ENCODE measurements at places on chromosomes 4 and X.

GRCh38 chr4:48315728-48316630 lies 25.4 kb upstream of the SLAIN2 start:
- peak; percentile 34 for DNase-seq

GRCh38 chr4:173543266-173543665 lies 13.2 kb upstream of the HAND2 start:
- no peak for DNase-seq

DNA sequence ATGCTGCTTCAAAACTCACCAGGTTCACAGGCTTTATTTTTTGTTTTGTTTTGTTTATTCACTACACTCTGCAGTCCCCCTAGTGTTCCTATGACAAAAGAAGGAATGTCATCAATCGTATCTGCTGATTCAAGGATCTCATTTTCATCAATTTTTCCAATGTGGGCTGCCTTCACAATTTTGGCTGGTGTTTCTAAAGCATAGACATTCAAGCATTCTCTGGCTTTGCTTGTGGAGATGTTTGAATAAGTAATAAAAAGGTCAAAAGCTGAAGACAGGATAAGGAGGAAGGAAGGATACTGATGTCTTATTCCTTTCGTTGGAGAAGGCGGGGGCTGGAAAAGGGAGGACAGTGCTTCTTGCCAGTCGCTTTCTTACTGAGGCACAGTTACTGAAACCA lies 12.2 kb upstream of the KCNIP4 start:
- no peak for DNase-seq

DNA sequence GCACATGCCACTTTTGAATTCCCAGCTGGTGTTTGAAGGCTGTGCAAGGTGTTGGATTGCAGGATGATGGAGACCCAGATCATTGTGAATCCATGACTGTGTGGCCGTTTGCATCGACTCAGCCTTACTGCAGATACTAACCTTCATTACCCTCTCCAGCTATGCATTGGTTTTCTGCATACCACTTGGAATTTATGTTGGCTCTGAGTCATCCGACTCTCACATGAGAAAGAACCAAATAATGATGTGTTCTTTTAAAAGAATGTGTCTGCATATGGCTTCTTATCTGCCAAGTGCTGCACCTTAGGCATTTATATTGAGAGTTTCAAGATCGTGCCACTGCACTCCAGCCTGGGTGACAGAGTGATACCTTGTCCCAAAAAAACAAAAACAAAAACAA lies 106.7 kb upstream of the PRKX start:
- DNase-seq, result peak; percentile 50

DNA sequence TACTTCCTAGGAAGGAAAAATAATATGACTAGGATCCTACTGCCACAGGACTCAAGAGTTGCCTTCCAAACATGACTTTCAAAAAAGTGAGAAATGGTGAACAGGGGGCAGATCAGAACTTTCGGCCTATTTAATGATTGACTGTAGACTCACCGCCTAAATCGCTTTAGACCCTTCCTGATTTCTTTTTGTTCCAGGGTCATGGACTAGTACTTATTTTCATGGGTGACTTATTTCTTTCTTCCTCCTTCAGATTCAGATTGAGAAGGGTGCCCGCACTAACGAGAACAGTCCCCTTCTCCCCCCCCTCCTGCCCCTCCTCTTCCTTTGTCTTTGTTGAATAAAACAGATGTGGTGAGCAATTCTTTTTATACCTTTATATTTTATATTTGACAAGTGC lies 48.0 kb upstream of the KLHL8 start:
- DNase-seq, result no peak

GRCh38 chr4:74608151-74608949 lies 163.4 kb downstream of the AREG start:
- no peak for DNase-seq

DNA sequence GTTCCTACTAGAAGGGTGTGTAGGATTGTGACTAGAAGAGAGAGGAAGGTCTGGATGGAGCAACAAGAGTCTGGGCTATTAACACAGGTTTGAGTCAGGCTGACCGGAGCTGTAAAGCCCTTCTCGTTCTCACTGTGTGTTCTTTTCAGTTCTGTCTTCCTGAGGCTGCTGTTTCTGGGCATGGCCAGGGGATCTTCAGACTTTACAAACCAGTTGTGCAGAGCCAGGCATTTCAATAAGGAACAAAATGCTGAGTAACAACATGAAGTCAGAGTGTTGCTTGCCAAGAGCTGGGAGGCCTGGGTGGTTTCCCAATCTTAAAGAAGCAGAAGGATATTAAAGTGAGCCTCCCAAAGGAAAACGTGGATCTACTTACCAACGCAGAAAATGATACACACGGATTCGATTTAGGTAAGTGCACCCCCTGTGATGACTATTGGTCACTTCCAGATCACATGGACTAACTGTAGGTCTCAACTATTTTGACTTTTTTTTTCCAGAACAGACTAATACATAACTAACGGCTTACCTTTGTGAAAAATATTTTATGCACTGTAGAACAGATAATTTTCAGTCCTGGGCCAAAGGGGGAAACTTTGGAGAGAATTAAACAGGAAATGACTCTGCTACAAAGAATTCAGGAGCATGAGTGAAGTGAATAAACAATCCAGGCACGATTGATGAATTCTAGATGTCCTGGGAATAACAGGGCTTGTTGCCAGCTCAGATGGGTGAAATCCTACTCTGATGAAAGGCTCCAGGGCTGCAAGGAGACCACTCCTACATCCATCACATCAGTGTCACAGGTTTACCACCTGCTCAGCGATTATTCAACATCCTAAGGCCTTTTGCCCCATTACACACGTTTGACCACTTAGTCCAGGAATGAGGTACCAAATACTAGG lies 94.5 kb downstream of the ANXA3 start:
- DNase-seq, result peak; percentile 40

GRCh38 chr4:153154007-153154975 lies 50.0 kb upstream of the TRIM2 start:
- DNase-seq, result peak; percentile 37

- no peak for DNase-seq
These were observed 3.7 kb upstream of the RHOH start for GRCh38 chr4:40193016-40193571.

- DNase-seq, result no peak
These were observed 247.7 kb downstream of the RAB28 start for GRCh38 chr4:13236485-13236884.

DNA sequence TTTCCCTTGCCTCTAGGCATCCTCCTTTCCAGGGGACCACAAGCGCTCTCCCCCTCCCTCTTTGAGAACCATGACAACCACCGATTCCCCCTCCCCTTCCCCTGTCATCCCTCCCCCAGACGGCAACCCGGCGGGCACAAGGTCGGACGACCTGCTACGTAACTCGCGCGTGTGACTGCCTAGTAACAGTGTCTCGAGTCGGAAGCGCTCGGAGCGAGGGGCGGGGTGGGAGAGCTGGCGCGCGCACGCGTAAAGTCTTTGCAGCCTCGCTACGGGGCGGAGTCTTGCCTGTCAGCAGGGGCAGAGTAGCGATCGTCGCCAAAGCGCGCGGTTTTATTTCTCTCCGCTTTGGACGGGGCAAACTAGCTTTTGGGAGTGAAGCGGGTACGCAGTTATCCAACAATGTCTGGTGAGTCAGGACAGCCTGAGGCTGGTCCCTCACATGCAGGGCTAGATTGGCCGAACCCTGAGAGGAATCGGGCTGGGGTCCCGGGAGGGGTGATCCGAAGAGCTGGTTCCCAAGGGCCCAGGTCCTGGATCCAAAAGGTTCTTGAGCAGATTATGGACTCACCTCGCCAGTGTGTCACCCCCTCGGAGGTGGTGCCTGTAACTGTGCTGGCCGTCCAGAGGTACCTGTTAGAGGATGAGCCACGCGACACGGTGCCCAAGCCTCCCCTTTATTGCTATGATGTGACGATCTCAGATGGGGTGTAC lies at the start of gene RADX:
Gene RADX (plus strand): TSS at position 300 of the 714 bp plus-strand sequence. CDS start 103 bp downstream, at position 403.
- DNase-seq, result peak; percentile 1

- DNase-seq, result no peak
These were observed 47.1 kb upstream of the TSPAN7 start for GRCh38 chrX:38514016-38514854.

- DNase-seq, result no peak
These were observed 210.6 kb upstream of the DKK2 start for GRCh38 chr4:107246761-107247160.

GRCh38 chr4:13367244-13367643 lies 116.9 kb downstream of the RAB28 start:
- DNase-seq, result no peak

- no peak for DNase-seq
These were observed 110.4 kb upstream of the LDB2 start for GRCh38 chr4:17008834-17009345.

DNA sequence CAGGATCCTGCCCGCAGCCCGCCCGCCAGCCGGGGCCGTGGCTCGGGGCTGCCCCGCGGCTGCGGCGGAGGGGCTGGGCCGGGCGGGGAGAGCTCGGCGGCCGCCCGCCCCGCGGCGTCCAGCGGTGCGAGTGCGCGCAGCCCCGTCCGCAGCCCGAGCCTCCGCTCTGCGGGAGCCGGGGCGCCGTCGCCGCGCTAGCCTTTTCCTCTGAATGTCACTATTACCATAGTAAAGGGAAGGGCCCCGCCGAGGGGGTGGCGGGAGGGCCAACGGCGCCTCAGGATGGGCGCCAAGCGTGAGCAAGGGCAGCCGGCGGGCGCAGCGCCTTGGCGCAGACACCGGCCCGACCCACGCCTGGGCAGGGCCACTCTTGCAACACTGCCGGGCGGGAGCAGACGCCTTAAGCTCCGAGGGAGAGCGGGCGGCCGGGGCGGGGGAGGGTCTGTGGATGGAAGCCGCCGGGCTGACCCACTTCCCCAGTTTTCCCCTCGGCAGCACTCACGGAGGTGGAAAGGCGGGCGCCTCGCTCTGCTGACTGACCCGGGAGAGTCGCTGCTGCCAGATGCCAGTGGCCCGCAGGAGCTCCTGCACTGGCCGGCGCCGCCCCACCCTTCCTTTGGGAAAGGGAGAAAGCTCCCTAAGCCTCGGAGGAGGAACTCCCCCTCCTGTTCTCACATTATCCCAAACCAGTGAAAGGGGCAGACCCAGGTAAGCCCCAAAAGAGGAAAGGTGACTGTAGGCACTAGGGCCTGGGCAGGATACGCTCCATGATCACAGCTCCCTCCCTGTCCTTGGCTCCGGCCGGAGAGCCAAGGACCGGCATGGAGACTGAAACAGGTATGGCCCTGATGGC lies 329.4 kb downstream of the HNRNPD start:
- no peak for DNase-seq

- DNase-seq, result no peak
These were observed 1.1 kb downstream of the ZNF141 start for GRCh38 chr4:338759-339097.

DNA sequence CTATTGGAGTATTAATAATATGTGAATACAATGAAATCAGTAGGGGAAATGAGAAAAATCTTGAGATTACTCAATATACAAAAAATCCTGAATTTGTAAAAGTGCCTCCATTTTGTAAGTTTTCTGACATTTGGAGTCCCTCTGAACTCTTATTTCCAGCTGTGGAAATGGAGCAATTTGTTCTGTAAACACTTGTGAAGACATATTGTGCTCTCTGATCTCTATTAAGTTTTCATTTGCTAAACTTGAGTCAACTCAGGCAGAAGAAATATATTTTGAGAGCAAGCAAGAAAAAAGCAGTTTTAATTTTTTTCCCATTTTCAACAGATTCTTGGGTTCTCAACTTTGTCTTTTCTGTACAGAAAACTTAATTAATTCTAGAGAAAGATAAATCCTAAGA lies 51.4 kb upstream of the PCDH18 start:
- no peak for DNase-seq

GRCh38 chr4:184396570-184397515 lies 77.5 kb downstream of the IRF2 start:
- no peak for DNase-seq

- no peak for DNase-seq
These were observed 1.1 kb downstream of the CTBP1 start for GRCh38 chr4:1247864-1248244.

DNA sequence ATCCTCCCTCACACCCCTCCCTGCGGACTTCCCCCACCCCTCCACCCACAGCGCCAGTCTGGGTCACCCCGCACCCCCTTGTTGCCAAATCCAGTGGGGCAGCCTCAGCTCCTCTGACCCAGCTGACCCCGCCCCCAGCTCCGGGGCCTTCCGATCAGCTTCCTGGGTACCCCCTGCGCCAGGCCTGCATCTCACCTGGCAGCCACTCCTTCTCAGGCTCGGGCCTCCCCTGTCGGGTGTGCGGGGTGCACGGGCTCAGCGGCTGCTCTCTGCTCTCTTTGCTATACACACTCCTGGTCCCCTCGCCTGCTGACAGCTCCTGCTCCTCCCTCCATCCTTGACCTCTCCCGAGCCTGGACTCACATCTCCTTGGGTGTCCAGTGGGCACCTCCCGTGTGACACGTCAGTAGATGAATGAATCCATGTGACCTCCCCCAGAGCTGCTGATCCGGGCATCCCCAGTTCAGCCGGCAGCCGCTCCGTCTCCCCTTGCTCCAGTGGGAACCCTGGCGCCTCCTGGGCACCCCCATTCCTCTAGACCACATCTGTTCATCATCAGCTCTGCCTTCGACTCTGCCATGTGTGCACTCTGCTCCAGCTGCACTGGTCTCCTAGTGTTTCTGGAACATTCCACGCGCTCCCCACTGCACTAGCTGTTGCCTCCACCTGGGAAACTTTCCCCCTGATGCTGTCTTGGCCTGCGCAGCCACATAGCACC lies 9.9 kb downstream of the CFAP99 start:
- no peak for DNase-seq

GRCh38 chr4:7645158-7645557 lies 210.4 kb upstream of the PSAPL1 start:
- DNase-seq, result no peak

DNA sequence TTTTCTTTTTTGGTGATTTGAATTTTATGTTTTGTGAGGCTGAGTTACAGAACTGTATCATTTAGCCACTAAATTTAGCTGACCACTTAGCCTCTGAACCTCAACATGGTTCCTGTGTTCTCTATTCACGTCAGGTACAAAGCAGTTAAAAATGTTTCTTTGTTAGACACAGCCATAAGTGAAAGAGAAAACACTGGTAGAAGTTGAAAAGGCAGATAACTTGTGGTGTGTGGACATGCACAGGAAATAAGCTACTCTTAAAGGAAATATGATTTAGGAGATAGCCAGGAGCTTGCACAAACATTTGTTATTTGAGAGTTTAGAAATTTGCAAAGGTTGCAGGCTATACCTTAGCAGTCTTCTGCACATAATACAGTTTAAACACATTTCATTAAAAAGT lies 171.0 kb upstream of the RPS6KA3 start:
- DNase-seq, result no peak

GRCh38 chrX:9326369-9326768 lies 138.5 kb upstream of the TBL1X start:
- no peak for DNase-seq

DNA sequence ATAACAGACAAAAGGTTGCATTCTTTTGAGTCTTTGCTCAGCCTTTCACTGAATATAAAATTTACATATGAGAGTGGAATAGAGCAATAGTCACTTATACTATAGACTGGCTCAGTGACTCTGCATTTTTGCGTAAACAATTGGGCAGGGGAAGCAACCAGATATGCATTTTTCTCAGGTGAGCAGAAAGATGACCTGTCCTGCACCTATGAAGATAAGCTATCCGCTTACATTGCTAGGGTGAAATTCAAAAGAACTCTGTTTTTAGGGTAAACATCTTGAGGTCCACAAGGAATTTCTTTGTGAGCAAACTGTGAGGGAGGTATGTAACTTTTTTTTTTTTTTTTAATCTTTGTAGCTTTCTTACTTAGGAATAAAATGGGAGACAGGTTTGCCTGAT lies 602.4 kb upstream of the PRKX start:
- no peak for DNase-seq

Data from amniotic stem cell (primary cell).